ENCODE measurements at places on chromosomes 1 and 21.

GRCh38 chr1:22123071-22123390 lies 19.9 kb downstream of the WNT4 start:
- DNase-seq = no peak

DNA sequence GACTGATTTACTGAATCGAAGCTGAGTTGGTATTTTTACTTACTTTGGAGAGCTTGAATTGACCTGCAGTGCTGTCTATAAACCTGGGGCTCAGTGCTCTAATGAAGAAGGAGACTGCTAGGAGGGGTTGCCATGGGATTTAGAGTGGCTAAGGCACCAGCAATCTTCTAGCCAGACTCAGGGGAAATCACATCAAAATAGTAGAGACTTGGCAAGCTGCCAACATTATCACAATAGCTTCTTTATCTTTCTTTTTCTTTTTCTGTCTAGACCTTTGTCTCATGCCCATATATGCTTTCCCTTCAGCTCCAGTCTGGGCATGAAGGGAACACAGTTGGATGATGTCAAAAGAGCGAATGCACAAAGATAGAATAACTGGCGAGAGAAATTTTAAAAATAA lies 301.1 kb upstream of the DPYD start:
- DNase-seq = no peak

- peak; percentile 25 for DNase-seq
These were observed 16.0 kb downstream of the OR2T11 start for GRCh38 chr1:248618878-248619277.

DNA sequence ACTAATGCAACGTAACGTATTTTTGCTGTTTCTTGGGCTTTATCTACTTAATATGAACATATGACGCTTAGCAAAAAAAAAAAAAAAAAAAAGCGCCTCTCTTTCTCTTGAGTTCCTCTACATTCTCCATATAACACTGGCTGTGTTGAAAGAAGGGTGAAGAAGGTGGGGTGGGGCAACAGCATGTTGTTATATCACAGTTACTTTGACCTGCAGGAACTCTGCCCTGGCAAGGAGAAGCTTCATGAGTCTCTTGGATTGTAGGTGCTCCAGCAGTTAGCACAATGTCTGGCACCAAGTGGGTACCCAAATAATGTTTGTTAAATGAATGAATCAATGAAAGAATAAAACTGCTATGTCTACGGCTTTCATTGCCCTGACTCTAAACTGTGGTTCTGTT lies 162.6 kb downstream of the ATG4C start:
- no peak for DNase-seq

GRCh38 chr1:41769068-41769467 lies 149.7 kb downstream of the HIVEP3 start:
- DNase-seq = no peak

- DNase-seq = no peak
These were observed 47.6 kb upstream of the PPP2R5A start for GRCh38 chr1:212237651-212238050.

DNA sequence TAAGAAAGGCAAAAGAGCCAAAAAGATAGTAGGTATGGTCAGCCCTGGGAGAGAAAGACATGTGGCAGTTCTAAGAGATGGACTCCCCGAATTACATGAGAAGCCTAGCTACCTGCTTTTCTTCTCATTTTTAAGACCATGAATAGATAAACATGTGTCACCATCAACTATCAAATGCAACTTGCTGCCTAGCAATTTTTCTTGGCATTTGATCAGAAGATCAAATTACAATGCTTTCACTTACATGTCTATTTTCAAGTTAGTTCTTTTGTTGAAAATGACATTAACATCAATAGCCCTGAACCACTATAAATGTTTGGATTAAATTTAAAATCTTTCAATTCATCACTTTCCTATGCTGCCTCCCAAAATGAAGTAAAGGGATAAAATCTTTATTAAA lies 212.3 kb downstream of the HHIPL2 start:
- no peak for DNase-seq

DNA sequence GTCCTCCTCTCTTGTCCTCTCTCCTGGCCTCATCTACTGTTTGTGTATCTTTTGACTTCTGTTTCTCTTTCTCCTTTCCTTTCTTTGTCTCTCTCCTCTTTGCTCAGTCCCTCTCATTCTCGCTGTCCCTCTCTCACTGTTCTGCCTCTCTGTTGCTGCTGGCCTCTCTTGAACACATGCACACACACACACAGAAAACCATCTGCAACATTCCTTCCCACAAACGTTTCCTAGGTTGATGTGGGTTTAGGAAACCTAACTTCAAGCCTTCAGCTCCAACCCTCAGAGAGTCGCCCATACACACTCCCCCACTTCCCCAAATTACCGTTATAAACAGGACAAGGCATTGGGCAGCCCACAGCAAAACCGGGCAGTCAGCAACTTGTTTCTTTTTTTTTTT lies 10.9 kb upstream of the SSBP3 start:
- DNase-seq = no peak

DNA sequence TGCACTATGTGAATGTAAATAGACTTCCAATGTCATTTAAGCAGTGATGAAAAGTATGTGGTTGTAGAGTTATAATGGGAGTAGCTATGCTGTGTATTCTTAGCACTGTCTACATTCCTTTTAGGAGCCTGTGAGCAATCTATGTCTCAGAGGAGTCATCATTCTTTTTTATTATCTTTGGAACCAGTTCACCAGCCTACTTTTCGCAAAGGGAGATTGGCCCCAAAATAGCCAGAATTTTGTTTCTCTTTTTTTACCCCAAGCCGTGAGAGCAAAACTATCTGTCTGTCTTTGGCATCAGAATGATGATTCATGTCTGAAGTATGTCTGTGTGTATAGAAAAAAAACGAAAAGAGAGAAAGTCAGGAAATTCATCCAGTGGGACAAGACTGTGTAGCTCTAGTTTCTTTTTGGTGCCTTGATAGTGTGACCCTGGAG lies 44.2 kb downstream of the OSBPL9 start:
- DNase-seq = peak; percentile 98

- peak; percentile 44 for DNase-seq
These were observed 182.3 kb downstream of the FCRL5 start for GRCh38 chr1:157369808-157370521.

DNA sequence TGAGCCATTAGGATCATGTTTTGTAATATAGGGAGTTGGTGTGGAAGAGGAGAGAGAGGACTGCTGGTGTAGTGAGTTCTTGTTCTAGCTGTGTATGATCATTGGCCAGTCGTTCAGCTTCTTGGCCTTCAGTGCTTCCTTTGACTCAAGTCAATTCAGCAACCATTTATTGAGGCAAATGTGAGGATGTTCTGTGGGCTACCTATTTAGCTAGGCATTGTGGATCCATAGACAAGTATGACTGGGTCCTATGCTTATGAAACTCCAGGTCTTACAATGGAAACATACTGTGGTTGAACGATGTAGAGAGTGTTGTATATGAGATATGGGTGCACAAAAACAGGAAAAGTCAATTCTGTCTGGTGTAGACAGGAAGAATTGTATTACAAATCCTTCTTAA lies 41.7 kb downstream of the NFIA start:
- DNase-seq = no peak

GRCh38 chr1:151132335-151133017 lies 14.0 kb downstream of the SEMA6C start:
- DNase-seq = no peak

- DNase-seq = no peak
These were observed 11.7 kb upstream of the OR14I1 start for GRCh38 chr1:248714248-248714647.

DNA sequence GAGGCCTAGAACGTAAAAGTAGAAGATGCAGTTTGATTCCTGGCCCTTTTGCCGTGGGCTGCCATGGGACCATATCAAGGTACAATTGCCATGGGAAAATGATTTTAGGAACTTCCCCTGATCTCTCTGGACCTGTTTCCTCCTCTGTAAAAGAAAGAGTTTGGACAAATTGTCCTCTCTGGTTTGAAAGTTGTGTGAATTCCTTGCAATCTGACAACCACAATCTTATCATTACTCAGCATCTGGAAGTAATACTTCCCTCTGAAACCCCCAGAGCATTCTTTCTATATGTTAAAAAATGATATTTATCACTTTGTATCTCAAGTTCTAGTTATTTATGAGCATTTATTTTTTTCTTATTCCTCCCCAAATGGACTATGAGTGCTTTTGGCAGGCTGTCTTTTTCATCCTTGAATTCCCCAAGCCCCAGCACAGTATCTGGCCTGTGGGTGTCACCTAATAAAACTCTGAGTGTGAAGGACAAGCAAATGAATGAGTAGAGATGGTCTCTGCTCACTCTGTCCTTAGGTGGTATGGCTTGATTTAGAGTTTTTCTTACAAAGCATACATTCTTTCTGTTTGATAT lies 181.1 kb downstream of the DYRK1A start:
- DNase-seq = no peak

GRCh38 chr1:176540428-176540827 lies 77.5 kb downstream of the PAPPA2 start:
- DNase-seq = no peak

DNA sequence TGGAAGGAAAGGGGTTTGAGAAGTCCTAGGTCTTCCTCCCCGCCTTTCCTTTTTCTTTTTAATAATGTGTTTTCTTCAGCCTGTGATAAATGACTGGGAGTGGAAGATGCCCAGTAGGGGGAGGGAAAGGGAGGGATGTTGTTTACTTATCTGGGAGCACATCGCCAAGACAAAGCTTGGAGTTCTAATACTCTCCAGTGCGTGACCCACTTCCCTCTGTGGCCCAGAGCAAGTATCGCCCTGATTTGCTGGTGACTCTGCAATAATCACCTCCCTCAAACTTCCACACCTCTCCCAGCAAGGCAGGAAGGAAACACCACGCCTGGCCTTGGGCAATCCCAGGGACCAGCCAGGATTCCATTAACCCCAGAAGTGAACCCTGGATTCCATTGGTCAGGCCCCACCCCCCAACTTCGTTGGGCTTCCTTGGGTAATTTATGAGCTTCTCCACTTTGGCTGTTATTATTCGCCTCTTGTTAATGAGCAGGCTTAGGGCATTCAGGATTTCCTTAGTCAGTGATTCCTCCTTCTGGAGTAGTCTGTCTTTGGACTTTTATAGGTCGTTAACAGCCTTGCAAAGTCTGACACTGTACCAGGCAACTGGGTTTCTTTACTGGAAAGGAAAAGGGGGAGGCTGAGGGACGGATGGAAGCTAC lies 24.3 kb upstream of the GRHL3 start:
- DNase-seq = peak; percentile 78

GRCh38 chr1:87024936-87025540 lies 110.6 kb downstream of the HS2ST1 start:
- DNase-seq = peak; percentile 52

DNA sequence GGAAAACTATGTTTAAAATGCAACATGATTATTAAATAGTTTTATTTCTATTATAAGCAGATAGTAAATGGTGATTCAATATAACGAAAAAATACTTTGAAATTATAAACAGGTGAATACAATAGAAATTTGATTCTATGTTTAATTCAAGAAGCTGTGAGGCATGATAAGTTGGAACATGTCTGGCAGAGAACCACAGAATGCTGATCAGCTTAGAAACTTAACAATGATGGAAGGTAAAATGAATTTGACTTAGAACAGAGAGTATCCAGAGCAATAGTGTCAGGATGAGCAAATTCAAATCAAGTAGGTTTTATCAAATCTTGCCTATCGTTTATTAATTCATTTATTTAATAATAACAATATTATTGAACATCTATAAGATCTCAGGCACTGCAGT lies 83.4 kb upstream of the ADGRL4 start:
- DNase-seq = no peak

GRCh38 chr1:78737241-78737640 lies 87.6 kb downstream of the IFI44 start:
- no peak for DNase-seq

GRCh38 chr1:39679821-39680220 lies 7.9 kb upstream of the NT5C1A start:
- no peak for DNase-seq

DNA sequence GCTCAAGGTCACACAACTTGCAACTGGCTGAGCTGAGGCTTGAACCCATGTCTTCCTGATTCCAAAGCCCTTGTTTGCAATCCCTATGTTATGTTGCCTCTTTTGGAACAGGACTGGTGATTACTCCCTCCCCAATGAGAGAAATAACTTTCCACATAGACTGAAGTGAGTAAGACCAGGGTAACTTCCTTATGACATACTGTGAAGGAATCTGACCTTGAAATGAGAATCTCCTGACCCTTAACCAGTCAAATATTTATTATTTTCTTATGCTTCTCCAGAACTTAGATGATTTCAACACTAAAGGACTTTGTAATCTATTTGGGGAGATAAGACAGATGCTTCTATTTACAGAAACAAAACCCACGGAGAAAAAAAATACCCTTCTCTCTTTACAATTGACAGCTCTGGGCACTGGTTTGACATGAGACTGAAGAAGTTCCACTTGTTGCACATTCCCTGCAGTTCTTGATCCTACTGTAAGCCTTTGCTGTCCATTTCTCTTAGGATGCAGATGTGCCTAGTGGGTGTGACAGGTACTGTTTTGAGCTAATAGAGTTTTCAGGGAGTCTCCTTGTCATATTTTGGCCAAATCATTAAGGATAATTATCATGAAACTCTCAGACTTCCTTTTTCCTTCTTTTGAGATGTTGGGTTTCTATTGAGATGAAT lies 3.9 kb upstream of the RPTN start:
- DNase-seq = peak; percentile 90

DNA sequence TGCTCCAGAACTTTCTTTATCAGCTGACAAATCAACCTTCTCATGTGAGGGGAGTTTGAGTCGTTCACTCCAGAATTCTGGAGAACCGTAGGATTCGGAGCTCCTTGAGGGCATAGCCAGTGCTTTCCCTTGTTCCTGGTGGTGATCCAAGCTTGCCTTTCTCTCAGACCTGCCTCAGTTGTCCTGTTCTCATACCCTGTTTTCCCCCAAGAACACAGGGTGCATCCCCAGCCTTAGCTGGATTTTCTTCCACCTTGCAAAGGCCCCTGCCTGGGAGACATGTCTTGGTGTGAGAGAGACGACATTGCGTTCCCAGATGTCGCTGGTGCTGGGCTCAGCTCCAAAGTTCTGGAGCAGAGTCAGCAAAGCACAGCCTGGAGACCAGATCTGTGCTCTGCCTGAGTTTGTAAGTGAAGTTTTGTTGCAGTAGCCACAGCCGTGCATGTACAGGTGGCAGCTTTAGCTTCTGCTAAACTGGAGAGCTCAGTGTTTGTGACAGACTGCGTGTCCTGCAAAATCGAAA lies 40.0 kb downstream of the ABCG1 start:
- no peak for DNase-seq

- no peak for DNase-seq
These were observed at the start of gene LAX1 for GRCh38 chr1:203765029-203765837. Gene LAX1, plus strand, starts transcription at chr1:203765183. Its CDS starts 383 bp downstream, at chr1:203765566.

GRCh38 chr1:184574588-184574987 lies 180.1 kb downstream of the EDEM3 start:
- DNase-seq = no peak

DNA sequence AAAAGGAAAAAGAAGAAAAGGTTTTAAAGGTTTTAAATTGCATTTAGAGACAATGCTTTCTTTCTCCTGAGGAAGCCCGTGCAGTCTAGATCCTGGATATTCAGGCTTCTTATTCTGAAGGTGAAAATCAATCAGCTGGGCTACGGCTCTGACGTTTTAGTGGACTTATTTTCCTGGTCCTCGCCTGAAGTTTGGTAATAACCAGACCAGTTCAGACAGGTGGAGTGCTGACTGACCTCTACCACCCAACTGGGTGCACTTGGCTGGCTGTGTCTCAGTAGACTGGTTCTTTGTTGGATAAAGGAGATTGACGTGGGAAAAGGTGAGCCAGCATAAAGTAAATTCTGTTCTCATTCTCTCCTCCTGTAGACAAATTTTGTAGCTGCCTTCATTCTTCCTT lies 7.2 kb upstream of the ATP1A1 start:
- DNase-seq = no peak
